ENCODE measurements at places on chromosomes 5 and 9. TPM values are rescaled to one million over a fixed set of nuclear protein-coding genes. Genes with fewer than 3 reads are reported as not detected.

The MARCOL gene
- total RNA-seq = not detected

The MRPS2 gene
- 11.3 TPM for total RNA-seq

The LRRC19 gene
- total RNA-seq = not detected

The HRCT1 gene
- 2.6 TPM for total RNA-seq

The NRG2 gene
- 0.51 TPM for total RNA-seq

The PKD2L2 gene
- total RNA-seq = not detected

The LHX3 gene
- not detected for total RNA-seq
